ENCODE measurements at places on chromosomes 1 and 21.

DNA sequence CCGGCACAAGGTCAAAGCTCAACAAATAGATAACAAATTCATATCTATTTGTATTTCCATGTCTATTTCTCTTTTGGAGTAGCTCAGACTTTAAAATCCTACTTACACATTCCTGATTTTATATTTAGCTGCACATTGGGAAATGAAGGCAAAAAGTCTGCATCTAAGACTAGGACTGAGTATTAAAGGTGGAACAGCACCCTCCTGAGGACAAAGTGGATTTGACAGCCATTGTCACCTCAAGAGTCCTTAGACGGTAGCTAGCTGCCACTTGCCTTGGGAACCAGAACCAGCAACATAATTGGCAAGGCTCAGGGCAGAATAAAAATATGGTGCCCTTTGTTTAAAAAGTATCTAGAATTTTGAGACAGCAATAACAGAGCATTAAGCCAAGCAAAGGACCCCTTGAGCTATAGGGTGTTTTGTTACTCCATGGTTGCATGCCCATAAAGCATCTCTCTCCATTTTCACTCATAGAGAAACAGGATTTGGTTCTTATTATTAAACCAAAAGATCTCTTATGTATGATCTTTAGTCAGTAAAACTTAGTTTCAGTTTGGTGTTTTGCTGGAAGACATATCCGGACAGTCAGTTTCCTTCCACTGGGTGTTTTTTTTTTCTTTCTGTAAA lies 30.0 kb upstream of the SGIP1 start:
- peak; percentile 26 for DNase-seq

GRCh38 chr21:46411236-46411635 lies 47.5 kb upstream of the DIP2A start:
- DNase-seq = peak; percentile 30

DNA sequence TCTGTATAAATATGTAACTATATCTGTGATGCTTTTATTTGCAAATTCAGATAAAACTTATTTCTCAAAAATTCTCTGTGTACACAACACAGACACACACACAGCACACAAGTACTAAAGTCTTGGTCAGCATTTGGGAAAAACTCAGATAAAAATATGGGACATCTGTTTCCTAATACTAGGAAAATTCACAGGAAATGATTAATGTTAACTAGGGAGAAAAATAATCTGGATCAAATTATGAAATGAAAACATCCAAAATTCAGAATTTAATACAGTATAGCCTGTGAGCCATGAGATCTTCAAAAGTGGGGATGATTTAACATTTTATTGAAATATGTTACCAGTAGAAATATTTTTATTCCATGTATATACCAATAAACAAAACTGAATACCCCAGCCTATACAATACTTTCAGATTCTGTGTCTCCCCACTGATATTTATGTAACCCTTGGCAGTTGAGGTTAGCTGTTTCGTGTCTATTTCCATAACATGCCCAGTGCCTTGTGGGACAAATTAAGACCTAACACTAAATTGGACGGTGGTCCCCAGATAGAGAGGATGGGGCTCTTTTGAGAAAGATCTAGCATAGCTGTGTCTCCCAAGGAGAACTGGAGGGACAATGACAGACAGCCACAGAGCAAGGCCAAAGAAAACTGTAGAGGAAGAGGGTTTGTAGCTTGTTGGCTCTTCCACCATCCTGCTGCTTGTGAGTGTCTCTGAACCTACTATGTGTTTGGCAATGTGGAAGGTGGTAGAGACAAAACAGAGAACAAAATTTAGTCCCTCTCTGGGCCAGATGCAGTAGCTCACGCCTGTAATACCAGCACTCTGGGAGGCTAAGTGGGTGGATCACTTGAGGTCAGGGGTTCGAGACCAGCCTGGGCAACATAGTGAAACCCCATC lies 47.2 kb downstream of the GNG12 start:
- DNase-seq = no peak

- DNase-seq = peak; percentile 58
Observed at GRCh38 chr1:27687906-27688305, 15.9 kb upstream of the IFI6 start.

DNA sequence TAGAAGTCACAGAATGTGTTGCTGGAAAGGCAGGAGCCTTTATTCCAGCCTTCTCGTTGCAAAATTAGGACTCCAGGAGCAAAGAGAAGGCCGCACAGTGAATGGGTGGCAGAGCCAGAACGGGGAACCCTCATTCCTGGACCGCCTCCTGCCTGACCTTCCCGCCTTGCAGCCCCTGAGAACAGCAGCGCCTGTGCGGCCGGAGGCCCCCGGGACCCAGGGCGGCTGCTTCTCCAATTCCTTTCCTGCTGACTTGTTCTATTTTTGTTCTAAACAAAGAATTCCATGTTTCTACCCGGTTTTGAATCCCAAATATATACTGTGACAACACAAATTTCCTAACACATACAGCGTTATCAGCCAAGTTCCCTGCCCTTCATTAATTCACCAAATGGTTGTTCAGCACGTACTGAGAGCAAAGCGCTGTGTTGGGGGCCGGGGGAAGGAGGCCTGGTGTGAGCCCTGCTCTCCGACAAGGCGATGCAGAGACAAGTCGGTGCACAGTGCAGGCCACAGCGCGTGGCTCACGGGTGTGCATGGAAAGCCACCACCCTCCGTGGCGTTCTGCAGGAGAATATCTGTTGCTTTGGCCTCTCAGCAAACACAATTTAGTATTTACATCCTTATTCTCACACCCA lies 31.9 kb upstream of the COL6A2 start:
- DNase-seq = no peak

- no peak for DNase-seq
Observed at GRCh38 chr21:45496151-45496967, 45.9 kb downstream of the SLC19A1 start.

DNA sequence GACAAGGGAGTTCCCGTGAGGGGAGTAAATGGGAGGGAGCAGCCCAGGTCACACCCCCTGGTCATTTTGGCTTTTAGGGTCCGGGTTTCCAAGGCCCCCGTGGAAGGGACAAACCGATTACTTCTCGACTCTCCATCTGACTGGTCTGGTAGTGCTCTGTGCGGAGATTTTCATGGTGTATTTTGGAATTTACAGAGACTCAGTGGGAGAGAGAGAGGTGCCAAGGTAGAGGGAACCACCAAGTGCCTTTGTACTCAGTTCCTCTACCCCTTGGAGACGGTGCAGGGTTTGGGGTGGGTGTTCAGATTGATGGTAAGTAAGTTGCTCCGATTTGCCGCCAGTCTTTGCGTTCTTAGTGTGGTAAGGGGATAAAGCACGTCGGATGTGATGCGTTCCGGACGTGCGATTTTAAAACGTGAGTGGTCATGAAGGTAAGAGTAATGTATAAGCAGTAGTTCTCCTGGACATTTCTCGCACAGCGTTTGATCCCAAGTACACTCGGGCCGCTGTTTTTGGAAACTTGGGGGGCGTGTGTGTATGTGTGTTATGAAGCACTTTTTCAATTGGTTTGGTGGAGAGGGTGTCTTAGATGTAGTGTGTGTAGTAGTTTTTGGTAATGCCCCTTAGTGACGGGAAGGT lies 682 bp downstream of the SUCO start:
- no peak for DNase-seq

- no peak for DNase-seq
Observed at GRCh38 chr21:17597680-17598079, 15.0 kb downstream of the BTG3 start.

DNA sequence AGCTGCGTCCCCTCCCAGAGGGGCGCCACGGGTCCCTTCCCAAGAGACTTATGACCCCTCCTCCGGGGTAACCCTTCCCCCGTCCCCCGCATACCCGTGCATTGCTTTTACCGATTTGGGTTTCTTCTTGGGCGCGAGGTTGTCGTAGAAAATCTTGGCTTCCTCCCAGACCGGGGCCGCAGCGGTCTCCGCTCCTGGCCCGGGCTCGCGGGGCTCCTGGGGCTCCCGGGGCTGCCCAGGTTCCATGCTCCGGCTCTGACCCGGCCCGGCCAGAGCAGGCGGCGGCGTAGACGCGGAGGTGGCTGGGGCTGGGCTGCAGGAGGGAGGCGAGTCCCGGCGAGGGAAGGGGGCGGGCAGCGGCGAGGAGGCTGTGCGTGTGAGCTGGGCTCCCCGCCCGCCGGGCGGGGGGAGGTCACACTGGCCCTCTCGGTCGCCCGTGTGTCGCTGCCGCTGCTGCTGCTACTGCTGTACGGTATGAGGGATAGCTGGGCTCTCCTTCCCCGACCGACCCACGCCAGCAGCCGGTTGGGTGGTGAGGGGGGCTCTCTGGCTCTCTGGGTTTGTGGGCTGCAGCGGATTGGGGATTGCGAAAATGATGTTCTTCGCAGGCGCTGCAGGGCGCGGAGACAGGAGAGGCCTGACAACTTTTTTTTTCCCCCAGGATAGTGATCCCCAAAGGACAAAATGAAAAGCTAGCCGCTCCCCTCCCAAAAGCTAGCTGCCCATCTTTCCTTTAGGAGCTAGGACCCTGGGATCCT lies at the start of gene NT5C1A:
Gene NT5C1A (minus strand): TSS at position 315 of the 758 bp plus-strand sequence. CDS start 69 bp downstream, at position 246.
- no peak for DNase-seq

DNA sequence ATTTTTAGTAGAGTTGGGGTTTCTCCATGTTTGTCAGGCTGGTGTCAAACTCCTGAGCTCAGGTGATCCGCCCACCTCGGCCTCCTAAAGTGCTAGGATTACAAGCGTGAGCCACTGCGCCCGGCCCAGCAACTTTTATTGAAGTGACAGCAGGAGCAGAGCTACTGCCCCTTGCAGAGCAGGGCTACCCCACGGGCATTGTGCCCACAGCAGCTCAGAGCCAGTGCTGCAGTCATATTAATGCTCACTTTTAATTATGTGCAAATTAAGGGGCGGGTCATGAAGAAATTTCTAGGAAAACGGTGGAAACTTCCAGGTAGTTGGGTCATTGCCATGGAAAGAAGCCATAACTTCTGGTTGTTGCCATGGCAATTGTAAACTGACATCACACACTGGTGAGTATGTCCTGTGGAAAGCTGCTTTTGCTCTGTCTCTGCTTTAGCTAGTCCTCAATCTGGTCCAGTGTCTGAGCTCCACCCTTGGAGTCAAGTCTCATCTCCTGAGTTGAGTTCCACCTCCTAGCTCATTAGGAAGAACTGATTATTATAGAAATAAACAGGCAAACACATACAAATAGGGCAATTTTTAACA lies 127.3 kb upstream of the ADGRL4 start:
- DNase-seq = no peak

DNA sequence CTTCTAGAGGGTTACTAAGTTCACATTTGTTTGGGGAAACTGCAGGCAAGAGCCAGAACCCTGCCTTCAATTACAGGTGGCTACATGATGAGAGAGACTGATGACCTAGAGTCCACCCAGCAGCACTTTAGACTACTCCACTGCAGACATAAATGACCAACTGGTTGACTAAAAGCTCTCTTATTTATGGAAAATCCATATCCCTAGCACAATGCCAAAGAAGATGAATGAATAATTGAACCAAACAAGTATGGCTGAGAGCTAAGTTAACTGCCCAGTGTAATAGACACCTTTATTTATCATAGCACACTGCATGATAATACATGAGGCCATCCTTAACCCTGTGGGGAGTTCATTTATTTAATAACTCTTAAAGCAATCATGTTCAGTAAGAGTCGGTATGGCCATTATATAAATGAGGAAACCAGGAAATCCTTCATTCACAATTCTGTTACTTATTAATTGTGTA lies 60.4 kb downstream of the IL12RB2 start:
- DNase-seq = no peak

DNA sequence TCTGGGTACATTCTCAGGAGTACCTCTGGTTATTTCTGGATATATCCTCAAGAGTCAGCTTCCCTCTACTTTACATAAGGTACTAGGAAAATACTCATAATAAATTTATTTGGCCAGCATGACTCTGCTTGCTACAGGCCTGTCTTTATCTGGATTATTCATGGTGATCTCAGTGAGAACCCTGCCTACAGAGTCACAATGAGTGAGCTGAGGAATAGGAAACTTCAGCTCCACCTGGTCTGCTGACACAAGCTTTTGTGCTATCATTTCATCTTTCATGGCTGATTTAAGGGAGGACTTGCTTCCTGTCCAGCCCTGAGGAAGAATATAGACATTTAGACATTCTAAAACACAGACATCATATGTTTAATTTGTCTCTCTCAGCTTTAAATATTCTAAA lies 19.5 kb upstream of the SUCO start:
- DNase-seq = no peak

- no peak for DNase-seq
Observed at GRCh38 chr1:210330279-210330866, 1.7 kb downstream of the HHAT start.

DNA sequence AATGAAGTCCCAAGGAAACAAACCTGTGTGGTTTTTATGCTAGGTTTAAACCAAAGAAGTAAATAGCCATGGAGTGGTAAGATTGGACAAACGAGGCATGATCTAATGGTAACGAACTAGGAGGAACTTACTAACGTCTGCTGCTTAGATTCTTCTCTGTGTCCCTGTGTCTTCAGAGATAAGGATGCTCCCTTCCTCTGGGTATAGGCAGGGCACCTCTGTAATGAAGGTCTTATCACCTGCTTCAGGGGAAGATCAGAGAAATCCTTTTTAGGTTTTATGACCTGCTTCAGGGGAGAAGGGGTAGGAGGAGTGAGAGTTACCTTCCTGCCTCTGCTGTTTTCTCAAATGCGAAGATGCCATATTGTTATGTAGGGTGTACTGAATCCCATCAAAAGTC lies 214.9 kb upstream of the L1TD1 start:
- no peak for DNase-seq

DNA sequence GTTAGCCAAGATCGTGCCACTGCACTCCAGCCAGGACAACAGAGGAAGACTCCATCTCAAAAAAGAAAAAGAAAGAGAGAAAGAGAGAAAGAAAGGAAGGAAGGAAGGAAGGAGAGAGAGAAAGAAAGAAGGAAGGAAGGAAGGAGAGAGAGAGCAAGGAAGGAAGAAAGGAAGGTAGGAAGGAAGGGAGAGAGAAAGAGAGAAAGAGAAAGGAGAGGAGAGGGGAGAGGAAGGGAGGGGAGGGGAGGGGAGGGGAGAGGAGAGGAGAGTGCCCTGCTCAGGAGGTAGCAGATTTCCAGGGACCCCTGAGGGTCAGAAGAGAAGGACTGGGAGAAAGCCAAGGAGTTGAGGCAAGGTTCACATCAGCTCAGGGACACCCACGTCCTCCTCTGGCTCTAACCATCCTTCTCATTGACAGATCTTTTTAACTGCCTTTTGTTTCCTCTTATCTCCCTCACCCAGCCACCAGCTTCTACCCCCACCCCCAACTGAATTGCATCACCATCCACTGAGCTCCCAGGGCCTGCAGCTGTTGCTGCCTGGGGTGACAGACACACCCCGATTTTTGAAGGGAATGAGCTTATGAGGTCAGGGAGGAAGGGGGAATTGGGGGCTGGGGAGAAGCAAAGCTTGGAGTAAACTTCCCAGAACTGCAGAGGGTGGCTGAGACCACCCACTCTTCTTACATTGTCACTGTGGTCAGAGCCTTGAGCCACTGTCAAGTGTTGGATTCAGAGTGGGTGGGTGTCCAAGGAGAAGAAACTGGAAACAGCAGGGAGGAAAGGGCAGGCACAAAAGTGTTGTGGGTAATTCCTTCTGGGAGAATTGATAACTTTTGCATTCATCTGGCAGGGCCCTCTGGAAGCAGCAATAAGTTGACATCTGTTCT lies 91.6 kb downstream of the GLUL start:
- DNase-seq = peak; percentile 56
